ENCODE measurements at places on chromosomes 5 and 9.

DNA sequence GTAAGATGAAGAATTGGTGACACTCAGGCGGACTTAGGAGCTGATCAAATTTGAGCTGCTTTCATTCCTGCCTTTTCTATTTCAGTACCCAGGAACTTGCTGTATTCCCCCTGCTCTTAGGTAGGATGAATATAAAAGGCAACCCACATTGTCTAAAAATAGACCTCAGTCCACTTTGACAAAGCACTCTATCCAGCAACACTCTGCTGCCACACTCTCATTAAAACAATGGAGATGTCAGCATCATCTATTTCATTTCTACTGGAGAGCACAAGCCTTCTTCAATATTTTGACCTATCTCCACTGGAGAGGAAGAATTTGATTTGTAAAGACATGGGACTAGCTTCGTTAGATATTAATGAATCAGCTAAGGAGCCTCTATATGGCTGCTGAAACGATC lies 468.4 kb downstream of the PTPRD start:
- no peak for DNase-seq

DNA sequence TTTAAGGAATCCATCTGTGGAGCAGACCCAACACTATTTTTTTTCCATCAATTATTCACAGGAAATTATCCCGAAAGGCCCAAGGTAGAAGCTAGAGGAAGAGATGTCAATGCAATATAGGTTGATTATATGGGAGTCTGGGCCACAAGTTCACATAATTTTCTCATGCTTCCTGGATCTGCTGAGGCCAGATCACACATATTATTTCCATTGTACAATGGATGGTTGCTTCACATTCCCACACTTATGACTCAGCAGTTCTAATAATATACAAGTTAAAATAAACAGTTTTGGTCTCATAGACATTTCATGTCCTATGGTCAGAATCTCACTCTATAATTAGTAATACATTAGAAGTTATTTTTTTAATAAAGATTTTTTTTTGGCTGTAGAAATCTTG lies 66.0 kb upstream of the PTPRD start:
- peak; percentile 0 for DNase-seq

DNA sequence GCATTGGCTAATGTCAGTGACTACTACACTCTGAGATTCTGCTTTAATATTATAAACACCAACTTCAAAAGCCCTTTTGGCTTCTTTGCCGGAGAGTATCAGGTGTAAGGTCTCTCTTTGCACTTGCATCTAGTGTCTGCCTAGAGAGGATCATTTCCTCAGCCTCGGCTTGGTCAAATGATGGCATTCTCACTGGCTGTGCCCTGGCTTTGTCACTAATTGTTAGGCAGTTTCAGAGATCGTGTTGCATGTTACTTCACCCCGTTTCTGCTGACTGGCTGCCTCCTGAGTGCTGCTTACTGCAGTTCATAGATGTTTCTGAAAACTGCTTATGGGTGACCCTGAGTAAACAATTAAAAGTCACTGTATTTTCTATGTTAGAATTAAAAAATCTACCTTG lies 48.8 kb downstream of the SLC1A3 start:
- DNase-seq = no peak

DNA sequence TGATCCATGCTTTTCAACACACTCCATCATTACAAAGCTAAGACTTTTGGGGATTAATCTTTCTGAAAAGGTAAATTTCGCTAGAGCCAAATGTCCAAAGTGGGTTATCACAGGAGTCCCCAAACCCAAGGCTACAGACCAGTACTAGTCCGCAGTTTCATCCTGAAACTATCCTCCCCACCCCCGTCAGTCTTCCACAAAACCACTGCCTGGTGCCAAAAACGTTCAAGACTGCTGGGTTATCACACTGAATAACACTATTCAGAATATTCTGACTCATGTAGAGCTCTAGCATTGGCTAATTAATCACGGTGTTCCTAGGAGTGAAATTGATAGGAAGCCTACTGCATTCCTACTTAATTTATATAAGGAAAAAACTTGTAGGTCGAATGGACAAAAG lies 24.7 kb downstream of the ERP44 start:
- DNase-seq = no peak

- DNase-seq = peak; percentile 81
These were observed 218.6 kb upstream of the RASEF start for GRCh38 chr9:83281306-83282255.

GRCh38 chr5:38871058-38871605 lies 25.3 kb downstream of the OSMR start:
- no peak for DNase-seq

GRCh38 chr5:142724821-142725220 lies 38.9 kb upstream of the FGF1 start:
- no peak for DNase-seq

All from kidney capillary endothelial cell (primary cell).